M059J (cell line): ENCODE measurements at places on chromosomes 1 and 21.
A peak's percentile ranks its signal among the peaks of the same experiment; 100 is the strongest.

DNA sequence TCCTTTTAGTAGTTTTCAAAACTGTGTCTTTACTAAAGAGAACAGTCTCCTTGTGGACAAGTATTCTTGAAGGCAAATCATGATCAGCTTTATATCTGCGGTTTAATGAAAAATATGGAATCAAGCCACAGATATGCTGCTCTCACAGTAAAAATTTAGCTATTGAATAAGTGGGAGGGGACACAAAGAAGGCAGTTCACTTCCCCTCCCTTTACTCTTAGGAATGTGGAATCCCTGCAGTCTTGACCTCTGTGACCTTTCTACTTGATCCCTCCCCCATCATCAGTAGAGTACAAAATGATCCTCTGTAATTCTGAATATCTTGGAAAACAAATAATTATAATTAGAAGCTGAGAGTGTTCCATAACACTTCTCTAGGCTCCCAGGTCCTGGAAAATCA is 136.7 kb upstream of the HOOK1 start:
- DNase-seq, result no peak

GRCh38 chr21:41260428-41260827 is 56.2 kb upstream of the FAM3B start:
- DNase-seq, result no peak

GRCh38 chr1:177181631-177182291 is 11.0 kb downstream of the BRINP2 start:
- peak; percentile 33 for DNase-seq

- DNase-seq, result no peak
Observed at GRCh38 chr1:2528966-2529783, 888 bp downstream of the HES5 start.

GRCh38 chr1:187721216-187721615 is 892.5 kb downstream of the PLA2G4A start:
- no peak for DNase-seq

- DNase-seq, result no peak
Observed at GRCh38 chr1:160162931-160163330, 11.5 kb downstream of the ATP1A4 start.

DNA sequence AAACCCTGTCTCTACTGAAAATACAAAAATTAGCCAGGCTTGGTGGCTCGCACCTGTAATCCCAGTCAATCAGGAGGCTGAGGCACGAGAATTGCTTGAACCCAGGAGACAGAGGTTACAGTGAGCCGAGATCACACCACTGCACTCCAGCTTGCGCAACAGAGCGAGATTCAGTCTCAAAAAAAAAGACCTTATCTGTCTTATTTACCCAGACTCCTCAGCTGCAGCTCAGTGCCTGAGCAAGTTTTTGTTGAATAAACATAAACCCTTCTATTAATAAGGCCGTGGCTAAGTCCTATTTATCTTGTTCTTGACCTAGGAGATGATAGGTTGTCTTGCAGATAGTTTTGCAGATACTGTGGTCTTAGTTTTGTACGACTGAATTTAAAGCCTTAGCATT is 136.4 kb upstream of the TMEM51 start:
- DNase-seq, result no peak

GRCh38 chr1:201739492-201740085 is 89.4 kb upstream of the IPO9 start:
- no peak for DNase-seq

DNA sequence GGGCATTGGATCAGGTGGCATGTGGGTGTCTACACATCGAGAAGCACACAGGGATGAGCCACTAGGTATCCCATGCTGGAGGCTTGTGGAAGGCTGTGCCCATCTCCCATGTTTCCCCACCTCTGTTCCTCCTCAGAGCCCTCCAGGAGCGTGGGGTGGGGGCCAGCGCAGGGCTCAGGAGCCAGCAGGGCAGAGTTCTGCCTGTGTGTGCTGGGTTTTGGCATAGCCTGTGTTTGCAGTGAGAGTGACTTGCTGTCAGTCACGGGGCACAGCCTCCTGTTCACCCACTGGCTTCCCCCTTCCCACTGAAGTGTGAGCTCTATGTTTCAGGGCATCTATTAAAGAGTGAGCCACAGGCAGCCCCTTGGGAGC is 10.4 kb downstream of the IBA57 start:
- DNase-seq, result no peak

GRCh38 chr1:46543761-46544560 is 7.5 kb downstream of the KNCN start:
- no peak for DNase-seq

DNA sequence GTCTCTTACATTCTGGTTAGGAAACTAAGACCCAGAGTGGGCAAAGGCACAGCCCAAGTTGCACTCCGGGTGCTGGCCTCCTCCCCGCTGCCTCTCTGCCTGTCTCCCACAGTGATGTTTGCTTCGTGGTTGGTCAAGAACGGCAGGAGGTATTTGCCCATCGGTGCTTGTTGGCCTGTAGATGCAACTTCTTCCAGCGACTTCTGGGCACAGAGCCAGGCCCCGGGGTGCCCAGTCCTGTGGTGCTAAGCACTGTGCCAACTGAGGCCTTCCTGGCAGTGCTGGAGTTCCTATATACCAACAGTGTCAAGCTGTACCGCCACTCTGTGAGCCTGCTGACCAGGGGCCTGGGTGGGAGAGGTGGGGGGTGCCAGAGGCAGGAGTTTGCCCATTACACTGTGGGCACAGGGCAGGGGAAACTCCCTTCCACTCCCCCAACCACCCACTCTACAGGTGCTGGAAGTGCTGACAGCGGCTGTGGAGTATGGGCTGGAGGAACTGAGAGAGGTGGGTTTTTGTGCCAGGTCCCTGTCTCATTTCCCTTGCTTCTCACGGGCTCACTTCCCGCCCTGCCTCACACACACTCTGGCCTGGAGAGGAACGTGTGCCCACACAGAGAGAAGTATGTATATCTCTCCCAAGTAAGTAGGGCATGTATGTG is 1.9 kb downstream of the BTBD19 start:
- DNase-seq, result peak; percentile 91

GRCh38 chr1:87783315-87783714 is 454.6 kb downstream of the LMO4 start:
- DNase-seq, result no peak

- DNase-seq, result no peak
Observed at GRCh38 chr1:24276791-24277190, 42.4 kb upstream of the GRHL3 start.

- no peak for DNase-seq
Observed at GRCh38 chr1:179066471-179066870, 15.4 kb upstream of the TOR3A start.

- DNase-seq, result no peak
Observed at GRCh38 chr1:5740450-5740849, 251.8 kb downstream of the NPHP4 start.

GRCh38 chr1:231751415-231751814 is 124.8 kb downstream of the DISC1 start:
- DNase-seq, result no peak

DNA sequence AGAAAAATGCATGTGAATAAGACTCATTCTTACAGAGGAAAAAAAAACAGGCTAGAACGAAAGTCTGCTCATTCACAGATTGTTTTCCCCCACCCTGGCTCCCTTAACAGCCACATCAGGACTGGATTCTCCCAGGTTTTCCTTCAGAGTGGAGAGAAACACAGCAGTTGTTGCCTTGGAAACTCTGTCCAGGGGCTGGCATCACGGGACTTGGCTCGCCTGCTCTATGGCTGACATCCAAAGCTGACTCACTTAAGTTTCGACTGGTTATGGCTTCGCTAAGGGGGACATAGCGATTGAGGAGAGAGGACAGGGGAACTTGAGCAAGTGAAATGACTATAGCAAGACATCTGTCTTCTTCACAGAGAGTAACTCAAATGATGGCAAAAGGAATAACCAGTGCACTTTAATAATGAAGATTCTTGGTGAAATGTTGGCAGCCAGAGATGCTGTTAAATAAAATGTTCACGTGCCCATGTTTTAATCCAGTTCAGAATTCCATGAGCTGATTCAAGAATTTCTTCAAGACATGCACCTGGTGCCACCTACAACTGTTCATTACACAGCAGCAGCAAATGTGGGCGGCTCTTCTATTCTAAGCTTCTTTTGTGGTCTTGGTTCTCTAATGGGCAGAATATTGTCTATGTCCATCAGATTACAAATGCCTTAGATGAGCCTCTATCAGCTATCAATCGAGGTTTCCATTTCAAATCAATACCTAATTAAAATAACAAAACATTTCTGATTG is 21.8 kb downstream of the MIS18A start:
- peak; percentile 94 for DNase-seq

DNA sequence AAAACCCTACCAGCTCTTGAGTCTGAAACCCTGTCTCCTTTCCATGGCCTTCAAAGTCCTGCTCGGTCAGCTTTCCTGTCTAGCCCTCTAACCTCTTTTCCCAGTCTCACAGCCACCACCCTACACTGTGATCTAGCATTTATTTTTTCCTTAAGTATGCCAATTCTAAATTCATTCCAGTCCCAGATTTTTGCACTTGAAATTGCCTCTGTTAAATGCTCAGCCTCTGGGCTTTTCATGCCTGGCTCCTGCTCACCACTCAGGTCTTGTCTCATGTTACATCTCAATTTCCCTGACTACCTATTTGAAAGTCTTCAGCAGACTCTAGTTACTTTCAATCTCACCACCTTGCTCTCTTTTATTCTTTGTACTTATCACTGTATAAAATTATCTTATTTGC is 176.2 kb downstream of the ADGRL4 start:
- DNase-seq, result peak; percentile 37

DNA sequence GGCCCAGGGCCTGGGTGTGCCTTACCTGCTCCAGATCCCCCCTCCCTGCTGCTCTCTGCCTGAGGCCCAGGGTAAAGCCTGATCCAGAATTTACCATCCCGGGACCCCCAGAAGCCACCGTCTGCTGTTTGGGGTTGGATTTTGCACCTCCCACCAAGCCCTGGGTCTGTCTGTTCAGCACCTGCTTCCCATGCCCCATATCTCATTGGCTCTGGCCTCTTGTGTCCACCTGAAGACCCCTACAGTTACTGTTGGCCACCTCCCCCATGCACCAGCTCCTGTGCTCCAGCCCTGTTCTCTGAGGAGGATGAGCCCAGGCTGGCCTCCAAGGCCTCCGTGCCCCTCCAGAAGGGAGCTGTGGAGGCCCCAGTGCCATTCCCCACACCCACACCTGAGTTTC is 113.9 kb downstream of the GRIK3 start:
- DNase-seq, result no peak

DNA sequence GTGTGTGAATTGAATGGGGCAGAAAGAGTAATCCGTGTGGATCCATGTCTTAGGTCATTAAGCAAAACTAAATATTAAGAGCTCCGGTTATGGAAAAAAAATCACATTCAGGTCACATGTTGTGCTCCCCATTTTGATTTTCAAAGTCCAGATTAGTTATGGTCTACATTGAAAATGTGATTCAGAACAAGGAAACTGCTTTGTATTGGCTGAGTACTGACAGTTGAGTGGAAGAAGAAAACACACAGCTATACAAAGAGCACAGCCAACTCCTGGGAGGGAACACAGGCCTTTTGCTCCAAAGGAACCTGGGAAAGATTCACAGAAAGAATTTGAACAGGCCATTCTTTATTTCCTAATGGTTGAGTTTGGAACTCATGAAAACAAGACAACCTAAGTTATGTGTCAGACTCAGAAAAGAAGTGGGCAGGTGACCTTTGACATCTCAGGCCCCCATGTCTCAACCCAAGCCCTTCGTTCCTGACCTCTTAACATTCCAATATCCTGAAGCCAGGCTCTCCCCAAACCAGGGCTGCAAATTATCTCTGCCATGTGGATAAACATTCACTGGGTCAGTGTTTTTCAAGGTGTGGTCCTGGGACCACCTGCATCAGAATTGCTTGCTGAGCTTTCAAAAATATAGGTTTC is 159.3 kb upstream of the LMO4 start:
- no peak for DNase-seq

DNA sequence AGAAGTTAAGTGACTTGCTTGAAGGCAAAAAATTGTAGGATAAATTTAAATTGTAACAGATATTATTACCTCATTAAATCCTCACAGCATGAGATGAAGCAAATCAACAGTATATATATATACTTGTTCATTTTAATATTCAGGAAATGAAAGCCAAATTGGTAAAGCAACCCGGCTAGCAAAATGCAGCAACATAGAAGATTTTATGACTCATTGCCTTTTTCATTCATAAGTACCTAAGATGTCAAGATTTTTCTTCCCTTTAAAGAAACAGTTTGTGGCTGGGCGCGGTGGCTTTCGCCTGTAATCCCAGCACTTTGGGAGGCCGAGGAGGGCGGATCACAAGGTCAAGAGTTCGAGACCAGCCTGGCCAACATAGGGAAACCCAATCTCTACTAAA is 190.5 kb upstream of the NRIP1 start:
- no peak for DNase-seq

GRCh38 chr1:46396441-46397398 is 2.6 kb downstream of the FAAH start:
- no peak for DNase-seq

DNA sequence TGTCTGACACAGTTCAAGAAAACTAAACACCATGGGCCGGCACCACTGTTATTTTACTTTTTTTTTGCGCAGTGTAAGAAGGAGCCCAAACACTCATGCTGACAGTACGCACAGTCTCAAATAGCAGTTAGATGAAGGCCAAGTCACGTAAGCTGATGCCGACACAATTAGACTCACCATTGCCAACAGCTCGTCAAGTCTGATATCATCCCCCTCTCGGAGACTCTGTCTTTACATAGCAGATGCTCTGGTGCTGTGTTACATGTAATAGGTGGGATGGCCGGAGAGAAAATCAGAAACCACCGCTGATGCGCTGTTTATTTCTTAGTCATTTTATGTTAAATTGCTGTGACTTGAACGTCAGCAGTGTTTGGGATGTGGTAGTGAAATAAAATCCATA is 49.3 kb downstream of the TGFB2 start:
- no peak for DNase-seq
